ENCODE measurements at places on chromosomes 5 and 9. TPM values are rescaled to one million over a fixed set of nuclear protein-coding genes. Genes with fewer than 3 reads are reported as not detected.

ATP6V1G1 gene
- total RNA-seq: 147 TPM

STXBP1 gene
- total RNA-seq: 6.7 TPM

OBP2B gene
- total RNA-seq: not detected

SLC22A4 gene
- 1.7 TPM for total RNA-seq

TMEM215 gene
- total RNA-seq: not detected

NR6A1 gene
- total RNA-seq: 33.6 TPM

RNF183 gene
- 1.5 TPM for total RNA-seq

TRPM3 gene
- total RNA-seq: not detected

SLCO6A1 gene
- total RNA-seq: not detected

RXRA gene
- 63.8 TPM for total RNA-seq

MCC gene
- not detected for total RNA-seq

CYSRT1 gene
- total RNA-seq: 1.7 TPM

ARL15 gene
- total RNA-seq: 122 TPM

TXNDC8 gene
- not detected for total RNA-seq

CDX1 gene
- total RNA-seq: 0.29 TPM

LCN2 gene
- total RNA-seq: not detected

HCN1 gene
- not detected for total RNA-seq

NDST1 gene
- 110 TPM for total RNA-seq

All from Caco-2 (cell line).